Activated naive CD4-positive, alpha-beta T cell treated with anti-CD3 and anti-CD28 coated beads, Interleukin-2, amount 50 U/mL, for 16 hours (primary cell): ENCODE measurements at places on chromosomes 11 and 22.
A peak's percentile ranks its signal among the peaks of the same experiment; 100 is the strongest.

DNA sequence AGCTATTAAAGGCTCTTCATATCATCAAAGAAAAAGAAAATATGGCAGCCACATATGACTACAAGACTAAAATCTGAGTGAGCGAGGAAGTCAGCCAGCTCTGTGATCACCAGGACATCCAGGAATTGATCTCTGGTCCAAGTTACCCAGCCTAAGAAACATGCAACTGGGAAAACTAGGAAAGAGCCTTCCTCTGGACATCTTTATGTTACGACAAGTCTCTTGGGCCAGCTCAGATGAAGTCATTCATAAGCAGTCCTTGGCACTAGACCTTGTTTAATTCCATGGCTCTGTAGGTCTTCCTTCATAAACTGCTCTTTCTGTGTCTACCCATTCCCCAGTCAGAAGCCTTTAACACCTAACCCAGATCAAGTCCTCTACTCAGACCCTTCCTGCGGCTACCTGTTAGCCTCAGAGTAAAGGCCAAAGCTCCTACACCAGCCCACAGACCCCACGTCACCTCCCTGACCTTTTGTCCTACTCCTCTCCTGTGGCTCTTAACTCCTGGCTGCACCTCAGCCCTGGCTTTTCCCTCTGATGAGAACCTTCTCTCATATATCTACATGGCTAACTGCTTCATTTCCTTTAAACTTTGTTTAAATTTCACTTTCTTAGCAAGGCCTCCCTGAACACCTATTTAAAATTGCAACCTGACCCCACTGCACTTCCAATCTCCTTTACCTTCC, 134.0 kb downstream of the KIF18A start:
- no peak for DNase-seq

DNA sequence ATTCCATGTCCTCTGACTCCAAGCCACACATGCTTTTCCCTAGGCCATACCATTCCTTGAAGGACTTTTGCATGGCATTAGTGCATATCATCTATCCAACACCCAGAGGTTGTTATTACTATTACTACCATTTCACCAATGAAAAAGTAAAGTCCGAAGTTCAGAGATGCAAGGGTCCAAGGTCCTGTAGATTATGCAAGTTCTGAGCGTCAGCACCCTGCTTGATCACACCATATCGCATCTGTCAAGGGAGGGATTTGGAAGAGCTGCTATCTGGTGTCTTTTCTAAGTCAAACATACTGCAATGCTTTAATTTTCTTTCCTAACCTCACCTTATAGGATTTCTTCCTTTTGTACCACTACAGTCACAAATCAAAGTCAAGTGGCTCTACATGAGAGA, 214.7 kb upstream of the CADM1 start:
- DNase-seq = no peak

DNA sequence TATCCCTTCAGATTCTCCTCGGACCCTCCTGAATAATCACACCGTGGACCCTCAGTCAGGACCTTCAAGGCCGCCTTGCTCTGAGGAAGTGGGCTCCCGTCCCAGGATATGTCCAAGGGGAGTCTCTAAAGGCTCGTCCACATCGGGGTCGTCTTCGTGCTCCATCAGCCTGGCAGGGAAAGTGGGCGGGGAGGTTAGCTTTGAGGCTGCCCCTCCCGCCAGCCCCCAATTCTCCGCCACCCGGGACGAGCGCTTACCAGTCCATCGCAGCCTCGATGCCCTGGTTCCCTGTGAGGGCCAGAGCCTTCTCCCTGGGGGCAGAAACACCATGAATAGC, 472 bp downstream of the UBXN1 start:
- no peak for DNase-seq

- DNase-seq = no peak
These were observed 10.3 kb upstream of the UCP3 start for GRCh38 chr11:74019104-74019738.

GRCh38 chr22:46504584-46504983, 32.8 kb downstream of the CELSR1 start:
- DNase-seq = no peak

GRCh38 chr22:50473088-50473487, 1.7 kb downstream of the SBF1 start:
- DNase-seq = peak; percentile 45

GRCh38 chr11:33967451-33967850, 75.6 kb upstream of the LMO2 start:
- DNase-seq = no peak

GRCh38 chr22:25112538-25113253, 87.0 kb upstream of the CRYBB3 start:
- DNase-seq = no peak

DNA sequence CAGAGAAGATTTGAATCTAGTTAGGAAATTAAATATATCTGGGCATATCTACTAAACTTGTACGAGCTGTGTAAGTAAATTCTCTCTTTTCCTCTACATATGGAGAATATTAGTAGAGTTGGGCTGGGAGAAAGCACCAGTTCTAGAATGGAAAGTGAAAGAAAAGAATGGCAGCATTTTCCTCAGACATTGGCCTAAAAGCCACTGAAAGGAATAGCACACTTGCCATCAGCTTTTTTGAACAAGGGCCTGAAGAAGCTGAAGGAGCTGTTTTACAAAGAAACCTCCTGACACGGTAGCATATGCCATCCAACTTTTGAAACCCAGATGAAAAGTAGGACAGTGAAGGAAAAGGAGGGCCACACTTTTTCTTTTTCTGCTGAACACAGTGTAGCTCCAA, 1563.7 kb upstream of the TENM4 start:
- no peak for DNase-seq

- DNase-seq = no peak
These were observed 676.0 kb downstream of the NTM start for GRCh38 chr11:132046288-132046865.
